ENCODE measurements at places on chromosomes 2 and 18.

DNA sequence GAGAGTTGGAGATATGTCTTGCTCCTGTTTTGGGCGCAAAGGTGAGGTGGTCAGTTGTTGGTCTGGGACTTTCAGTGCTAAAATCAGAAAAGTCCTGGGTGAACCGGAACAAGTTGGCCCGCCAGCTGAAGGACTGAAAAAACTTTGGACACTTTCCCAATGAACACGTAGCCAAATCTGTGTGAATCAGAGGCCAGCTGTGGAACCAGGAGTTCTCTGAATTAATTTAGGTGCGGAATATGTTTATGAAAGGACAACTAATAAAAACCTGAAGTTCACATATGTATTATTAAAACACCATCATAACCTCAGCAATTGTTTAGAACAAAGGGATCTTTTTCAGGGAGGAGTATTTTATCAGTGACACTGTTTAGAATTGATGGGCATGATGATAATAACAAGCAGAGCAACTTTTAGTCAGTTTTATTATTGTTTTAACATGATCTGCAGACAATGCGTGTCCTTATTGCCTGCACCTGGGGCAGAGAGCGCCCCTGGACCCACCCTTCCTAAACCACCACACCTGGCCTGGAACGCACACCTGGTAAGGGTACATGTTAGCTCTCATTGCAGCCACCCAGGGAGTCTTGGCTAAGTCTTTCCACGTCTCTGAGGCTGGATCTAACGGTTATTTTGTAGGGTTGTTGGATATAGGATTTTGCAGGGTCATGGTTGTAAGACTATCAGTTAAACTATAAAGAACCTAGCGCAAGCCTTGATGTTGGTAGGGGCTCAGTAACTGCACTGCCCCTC lies 9.9 kb upstream of the ODC1 start:
- DNase-seq: no peak

DNA sequence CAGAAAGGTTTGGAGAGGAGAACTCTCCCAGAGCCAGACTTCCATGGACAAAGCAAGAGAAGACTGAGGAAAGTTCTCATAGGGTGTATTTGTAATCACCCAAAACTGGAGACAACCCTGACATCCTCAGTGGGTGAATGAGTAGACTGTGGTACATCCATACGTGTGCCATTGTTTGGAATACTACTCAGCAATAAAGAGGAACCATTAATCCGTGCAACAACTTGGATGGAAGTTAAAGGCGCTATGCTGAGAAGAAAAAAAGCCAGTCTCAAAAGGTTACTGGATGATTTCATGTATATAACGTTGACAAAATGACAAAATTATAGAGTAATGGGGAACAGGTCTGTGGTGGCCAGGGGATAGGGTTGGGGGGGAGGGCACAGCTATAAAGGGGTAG lies 24.1 kb upstream of the TMEM214 start:
- DNase-seq: no peak

GRCh38 chr2:168731616-168732015 lies 70.8 kb upstream of the NOSTRIN start:
- no peak for DNase-seq

- no peak for DNase-seq
Observed at GRCh38 chr18:77105680-77106079, 26.9 kb downstream of the MBP start.

- DNase-seq: no peak
Observed at GRCh38 chr2:144452169-144452988, 67.5 kb downstream of the ZEB2 start.

DNA sequence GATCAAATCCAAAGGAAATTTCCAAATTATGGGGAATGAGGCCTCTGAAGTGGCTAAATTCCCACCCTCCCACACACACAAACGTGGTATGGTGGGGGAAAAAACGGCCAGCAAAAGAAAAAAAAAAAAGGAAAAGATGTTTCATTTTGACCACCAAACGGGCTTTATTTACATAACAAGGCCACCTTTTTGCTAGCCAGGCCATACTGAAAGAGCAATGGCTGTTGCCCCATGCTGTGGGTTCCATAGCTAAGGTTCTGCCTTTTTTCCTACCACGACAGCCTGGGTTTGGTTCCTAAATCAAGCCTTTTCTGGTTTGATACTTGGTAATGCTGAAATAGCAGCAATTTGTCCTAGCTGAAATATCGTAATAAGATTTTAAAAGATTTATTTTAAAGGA lies 14.0 kb upstream of the IL1B start:
- DNase-seq: no peak
